ENCODE measurements at places on chromosomes 2 and 18.

DNA sequence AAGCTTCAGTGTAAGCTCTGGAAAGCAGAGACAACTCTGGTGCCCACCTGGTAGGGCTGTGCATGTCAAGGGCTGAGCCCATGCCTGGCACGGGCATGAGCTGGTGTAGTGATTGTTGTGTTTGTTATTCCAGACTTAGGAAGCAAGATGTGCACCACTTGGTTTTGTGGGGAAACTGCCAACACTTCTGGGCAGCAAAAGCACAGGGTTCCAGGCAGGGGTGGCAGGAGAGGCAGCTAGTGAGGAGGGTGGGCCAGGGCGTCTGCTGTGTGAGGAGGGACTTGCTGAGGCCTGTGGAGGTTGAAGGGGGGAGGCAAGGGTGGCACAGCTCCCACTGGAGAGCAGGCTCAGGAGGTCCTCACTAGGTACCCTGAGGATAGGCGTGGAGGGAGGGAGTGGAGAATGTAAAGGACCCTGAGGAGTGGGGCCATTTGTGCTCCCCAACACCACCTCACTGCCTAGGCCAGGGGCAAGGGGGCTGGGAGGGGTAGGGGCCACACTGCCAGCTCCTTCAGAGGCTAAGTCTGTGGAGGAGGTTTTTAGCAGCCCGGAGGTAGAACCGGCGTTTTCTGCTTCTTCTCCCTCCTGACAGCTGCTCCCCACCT, 104.0 kb upstream of the POU3F3 start:
- DNase-seq: no peak

GRCh38 chr18:37254236-37254754, 311.3 kb downstream of the CELF4 start:
- no peak for DNase-seq

GRCh38 chr18:38572554-38573111, 1007.0 kb upstream of the CELF4 start:
- no peak for DNase-seq

DNA sequence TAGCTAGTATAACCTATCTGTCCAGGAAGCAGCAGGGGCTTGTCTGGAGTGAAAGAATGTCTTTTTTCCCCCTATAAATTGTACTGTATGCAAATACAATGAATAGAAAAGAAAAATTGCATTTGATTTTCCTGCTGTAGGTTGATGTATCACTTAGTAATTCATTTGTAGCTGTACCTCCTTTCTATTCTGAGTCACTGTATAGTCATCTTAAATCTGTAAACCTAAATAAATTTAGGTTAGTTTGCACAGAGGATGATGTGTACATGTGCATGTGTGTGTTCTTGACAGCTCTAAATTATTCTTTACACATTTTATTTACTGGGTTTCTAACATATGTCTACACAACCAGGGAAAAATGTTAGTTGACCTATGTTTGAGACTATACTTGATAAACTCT, 478.7 kb upstream of the CNTNAP5 start:
- no peak for DNase-seq

GRCh38 chr18:67770520-67770919, 254.0 kb upstream of the DSEL start:
- no peak for DNase-seq
